T47D (cell line): ENCODE measurements at places on chromosomes 4 and X.

- no peak for DNase-seq
Observed at GRCh38 chr4:185933078-185933581, 121.1 kb upstream of the SORBS2 start.

DNA sequence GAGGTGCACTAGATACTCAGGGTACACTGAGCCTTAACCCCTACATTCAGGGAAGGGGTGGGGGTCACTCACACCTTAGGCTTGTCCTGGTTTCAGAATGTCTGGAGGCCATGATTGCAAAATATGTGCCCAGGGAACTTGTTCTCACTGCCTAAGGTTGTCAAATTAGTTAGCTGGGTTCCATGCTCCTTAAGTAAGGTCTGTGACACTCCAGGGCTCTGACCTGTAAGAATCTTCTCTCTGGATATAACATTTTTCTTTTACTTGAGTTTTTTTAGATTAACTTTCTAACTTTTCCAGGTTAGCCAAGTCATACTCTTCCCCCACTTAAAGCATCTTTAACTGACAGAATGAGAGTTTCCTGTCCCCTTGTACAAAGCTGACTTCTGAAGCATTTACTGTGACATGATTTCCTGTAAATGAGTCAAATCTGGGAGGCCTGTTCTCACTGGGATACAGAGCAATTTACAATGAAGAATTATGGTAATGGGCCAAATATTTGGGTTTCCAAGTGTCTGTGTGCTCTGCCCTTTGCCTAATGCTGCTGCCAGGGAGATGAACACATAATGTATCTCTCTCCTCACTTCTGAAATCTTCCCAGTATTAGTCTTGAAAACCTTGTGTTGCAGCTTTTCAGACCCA lies 101.7 kb downstream of the GATB start:
- no peak for DNase-seq

GRCh38 chr4:43816116-43816515 lies 632.5 kb downstream of the KCTD8 start:
- DNase-seq: no peak

GRCh38 chr4:182245541-182246215 lies 2.5 kb downstream of the TENM3 start:
- DNase-seq: peak; percentile 11

GRCh38 chr4:183098019-183098722 lies 886 bp upstream of the WWC2 start:
- peak; percentile 42 for DNase-seq

DNA sequence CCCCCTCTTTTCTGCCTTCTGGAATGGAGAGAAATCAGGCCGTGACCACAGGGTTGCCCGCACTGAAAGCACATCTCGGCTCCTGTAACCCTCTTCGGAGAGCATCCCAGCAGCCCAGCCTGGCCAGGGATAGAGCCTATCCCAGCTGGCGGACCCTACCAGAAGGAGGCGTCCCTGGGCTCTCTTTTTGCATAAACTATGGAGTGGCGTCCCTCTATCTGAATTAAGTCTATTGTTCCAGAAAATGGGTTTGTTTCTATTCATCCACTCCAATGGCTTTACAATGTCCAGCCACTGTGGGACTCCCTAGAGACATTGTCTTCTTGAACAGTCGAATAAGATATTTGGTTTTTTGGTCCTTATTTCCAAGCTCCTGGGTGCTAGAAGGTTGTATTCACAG lies 689 bp upstream of the NHSL2 start:
- DNase-seq: no peak
